Activated T-cell treated with anti-CD3 and anti-CD28 coated beads, Interleukin-2, amount 50 U/mL, for 48 hours (primary cell): ENCODE measurements at places on chromosomes 12 and 14.

DNA sequence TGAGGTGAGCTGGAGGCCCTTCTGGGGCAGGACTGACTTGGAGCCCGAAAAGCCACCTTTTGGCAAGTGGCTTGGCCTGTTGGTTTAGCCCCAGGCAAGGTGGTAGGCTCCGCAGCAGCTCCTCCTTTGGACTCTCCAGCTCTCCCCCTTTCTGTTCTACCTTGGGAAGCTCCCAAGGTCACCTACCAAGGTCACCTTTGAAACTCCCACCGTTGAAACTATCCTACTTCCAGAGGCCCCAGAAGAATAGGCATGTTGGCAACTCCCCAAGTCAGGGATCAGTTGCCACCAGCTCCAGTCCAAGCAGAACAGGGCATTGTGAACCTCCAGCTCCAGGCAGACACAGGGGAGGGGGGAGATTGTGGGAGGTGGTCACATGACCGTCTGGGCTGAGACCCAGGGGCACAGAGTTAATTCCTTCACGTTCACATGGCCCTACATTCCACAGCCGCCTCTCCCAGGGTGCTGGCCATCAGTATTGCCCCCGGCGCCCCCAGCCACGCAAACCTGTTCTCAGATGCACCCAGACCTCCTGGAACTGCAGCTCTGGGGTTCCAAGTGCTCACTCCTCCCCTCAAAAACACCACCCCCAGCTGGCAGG lies 14.4 kb downstream of the IRF2BPL start:
- no peak for DNase-seq

DNA sequence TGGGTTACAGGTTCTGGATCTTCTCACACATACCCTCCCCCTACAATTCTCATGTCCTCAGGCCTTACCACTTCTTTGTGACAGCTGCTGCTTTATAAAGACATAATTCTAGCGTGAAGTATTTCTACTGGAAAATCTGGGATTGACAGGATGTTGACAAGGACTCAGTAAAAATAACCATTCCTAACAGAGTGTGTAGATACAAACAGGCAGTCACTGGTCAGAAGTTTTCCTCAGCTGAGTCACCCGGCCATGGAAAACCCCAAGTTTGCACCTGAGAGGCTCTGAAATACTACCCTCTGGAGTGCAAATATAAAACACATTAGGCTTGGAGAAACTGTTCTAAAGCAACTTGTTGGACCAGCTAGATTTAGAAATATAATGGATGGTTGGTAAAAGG lies 54.4 kb downstream of the SPPL3 start:
- DNase-seq, result no peak

DNA sequence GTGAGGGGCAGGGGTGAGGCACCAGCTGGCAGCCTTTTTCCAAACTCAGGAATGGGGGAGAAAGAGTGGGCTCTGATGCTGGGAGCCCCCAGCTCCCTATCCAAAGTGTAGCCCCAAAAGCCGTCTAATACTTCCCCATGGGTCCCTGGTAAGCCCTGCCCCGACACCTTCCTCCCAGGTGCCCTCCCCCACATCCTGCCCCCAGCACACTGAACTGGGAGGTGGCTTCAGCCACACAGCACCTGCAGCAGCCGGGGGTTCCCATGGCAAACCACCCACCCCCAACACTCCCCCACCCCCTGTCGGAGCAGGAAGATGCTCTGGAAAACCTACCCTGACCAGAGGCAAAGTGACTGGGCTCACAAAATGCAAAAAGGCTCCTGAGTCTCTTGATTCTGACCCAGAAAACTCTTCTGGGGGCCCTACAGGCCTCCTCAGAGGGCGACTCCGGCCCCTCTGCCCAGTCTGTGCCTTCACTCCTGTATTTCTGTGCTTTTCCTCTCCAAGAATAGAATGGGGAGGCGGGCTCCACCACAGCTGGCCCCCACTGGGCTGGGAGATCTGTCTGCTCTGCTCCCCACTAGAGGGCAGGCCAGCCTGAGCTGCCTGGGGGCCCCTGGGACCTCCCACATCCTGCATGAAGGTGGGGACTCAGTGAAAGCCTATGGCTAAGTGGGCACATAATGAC lies 81.6 kb downstream of the ITPK1 start:
- DNase-seq, result peak; percentile 58

- no peak for DNase-seq
Observed at GRCh38 chr12:28114488-28114887, 75.8 kb upstream of the CCDC91 start.

DNA sequence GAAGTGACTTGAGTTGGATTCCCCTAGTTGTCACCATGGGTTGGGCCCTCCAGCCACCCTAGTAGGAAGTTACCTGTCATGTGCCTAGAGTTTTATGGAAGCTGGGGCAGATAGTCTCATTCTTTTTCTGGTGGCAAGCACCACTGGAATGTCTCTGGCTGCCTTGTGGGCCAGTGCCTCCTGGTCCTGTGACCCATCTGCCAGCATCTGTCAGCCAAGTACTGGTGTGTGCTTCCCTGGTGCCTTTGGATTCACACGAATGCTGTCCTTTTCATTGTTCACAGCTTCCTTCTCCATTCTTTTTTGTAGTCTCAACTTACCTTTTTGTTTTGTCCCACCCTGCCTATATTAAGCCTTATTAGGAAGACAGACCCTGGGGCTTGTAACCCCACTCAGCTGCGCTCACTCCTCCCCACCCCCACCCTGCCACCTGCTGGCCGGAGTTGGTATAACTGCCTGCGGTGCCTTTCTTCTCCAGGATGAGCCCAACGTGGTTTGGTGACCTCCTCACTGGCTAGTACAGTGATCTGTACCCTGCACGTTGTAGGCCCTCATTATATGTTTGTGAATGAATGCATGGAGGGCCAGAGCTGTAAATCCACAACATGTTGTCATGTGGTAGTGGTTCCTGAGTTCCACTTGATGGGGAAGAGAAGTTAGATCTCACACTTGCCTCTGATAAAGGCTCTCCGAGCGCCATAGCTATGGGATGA lies 125.7 kb downstream of the TSPAN9 start:
- peak; percentile 86 for DNase-seq

- peak; percentile 68 for DNase-seq
Observed at GRCh38 chr12:2853626-2854025, 3.2 kb downstream of the TEX52 start.

DNA sequence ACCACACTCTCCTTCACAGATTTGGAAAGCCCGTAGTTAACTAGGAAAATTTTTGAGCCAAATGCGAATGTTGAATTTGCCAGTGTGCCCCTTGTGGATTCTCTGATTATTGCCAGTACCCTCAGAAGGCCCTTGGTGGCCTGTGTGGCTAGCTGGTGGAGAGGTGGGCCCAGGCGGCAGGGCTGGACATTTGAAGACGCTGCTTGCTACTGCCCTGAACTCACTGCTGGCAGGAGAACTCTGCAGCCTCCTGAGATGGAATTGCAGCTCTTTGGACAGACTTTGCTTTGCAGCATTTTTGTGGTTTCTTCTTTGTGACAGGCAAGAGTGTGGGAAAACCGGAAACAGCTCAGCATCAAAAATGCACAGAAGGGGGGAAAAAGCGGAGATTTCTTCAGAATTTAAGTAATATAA lies 97.6 kb downstream of the TGFB3 start:
- DNase-seq, result no peak

GRCh38 chr14:74552623-74553022 lies 59.1 kb downstream of the ISCA2 start:
- no peak for DNase-seq

DNA sequence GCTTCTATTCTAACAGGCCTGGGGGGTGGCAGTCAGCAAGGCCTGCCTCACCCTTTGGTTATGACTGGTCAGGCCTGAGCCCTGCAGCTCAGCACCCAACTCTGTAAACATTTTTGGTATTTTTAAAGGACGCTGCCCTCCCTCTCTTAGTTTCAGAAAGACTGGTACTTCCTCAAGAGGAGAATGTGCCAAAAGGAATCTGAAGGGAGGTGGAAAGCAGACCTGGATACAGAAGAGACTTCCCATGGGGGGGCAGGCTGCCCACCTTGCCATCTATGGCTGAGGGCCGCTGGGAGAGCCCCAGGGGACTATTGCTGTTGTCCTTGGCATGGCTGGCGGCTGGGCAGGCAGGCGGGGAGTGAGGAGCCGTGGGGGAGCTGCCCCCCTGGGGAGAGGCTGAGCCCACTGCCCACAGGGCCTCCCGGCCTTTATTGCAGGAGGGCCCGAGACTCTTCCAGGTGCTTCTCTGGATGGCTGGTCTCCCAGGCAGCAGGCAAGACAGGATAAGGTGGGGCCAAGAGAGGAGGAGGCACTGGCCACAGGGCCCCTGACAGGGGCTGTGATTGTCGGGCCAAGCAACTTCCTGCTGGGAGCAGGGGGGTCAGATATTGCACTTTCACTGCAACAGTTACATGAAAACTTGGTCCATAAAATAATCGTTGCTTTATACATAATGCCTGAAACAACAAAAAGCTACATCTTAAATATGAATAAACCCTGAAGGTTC lies 3.5 kb downstream of the ARL6IP4 start:
- no peak for DNase-seq

GRCh38 chr12:5665615-5666014 lies 233.7 kb downstream of the NTF3 start:
- DNase-seq, result no peak

- DNase-seq, result no peak
Observed at GRCh38 chr12:54572881-54573280, 15.6 kb downstream of the PPP1R1A start.

- DNase-seq, result no peak
Observed at GRCh38 chr12:42099433-42099832, 45.2 kb downstream of the GXYLT1 start.

DNA sequence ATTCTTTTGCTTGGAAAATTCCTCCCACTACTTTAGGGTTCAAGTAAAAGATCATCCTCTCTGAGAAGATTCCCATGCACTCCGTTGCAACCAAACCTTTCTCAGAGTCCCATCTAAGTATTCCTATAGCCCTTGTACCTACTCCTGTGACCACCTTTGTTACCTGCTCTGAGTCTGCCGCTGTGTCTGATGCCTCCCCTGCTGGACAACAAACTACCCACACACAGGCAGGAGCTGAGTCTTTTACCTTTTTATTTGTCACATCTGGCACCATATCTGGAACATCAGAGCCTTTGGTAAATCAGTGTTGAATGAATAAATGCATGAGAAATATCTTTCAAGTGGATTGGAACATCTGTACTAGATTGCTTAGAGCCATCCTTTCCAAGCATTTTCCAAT lies 82.1 kb upstream of the FLRT2 start:
- DNase-seq, result no peak

GRCh38 chr12:103973909-103974308 lies 8.2 kb downstream of the TDG start:
- DNase-seq, result no peak

DNA sequence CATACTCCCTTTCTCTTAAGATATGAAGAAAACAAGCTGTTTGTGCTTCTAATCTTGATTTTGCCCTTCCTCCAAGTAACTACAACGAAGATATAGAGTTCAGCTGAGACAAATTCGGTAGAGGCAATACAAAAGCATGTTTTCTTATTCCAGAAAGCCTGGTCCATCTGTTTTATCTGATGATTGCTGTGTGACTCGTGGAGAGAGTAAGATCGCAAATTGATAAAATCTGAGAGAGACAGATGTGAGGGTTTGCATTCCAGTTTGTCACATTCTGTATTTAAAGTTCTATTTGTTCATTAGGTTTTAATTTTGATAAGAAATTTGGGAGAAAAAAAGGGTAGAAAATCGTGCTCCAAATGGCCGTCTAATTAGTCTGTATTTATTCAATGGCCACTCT lies 192.1 kb downstream of the CPNE8 start:
- no peak for DNase-seq
